Kidney tubule cell (primary cell): ENCODE measurements at places on chromosomes 2 and 18.

DNA sequence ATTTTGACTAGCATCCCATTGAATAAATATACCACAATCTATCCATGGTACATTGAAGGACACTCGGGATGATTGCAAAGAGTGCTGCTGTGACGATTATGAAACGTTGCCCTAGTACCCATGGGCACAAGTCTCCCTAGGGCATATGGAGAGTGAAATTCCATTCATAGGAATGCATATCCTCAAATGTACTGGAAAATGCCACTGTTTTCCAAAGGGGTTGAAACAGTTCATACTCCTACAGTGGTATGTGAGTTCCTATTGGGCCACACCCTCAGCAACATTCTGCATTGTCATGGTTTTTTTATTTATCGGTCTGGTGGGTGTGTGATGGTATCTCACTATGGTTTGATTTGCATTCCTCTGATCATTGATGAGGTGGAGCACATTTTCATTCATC, 130.6 kb downstream of the TWIST2 start:
- DNase-seq, result no peak

GRCh38 chr2:20067992-20068584, 16.7 kb upstream of the LAPTM4A start:
- peak; percentile 85 for DNase-seq

DNA sequence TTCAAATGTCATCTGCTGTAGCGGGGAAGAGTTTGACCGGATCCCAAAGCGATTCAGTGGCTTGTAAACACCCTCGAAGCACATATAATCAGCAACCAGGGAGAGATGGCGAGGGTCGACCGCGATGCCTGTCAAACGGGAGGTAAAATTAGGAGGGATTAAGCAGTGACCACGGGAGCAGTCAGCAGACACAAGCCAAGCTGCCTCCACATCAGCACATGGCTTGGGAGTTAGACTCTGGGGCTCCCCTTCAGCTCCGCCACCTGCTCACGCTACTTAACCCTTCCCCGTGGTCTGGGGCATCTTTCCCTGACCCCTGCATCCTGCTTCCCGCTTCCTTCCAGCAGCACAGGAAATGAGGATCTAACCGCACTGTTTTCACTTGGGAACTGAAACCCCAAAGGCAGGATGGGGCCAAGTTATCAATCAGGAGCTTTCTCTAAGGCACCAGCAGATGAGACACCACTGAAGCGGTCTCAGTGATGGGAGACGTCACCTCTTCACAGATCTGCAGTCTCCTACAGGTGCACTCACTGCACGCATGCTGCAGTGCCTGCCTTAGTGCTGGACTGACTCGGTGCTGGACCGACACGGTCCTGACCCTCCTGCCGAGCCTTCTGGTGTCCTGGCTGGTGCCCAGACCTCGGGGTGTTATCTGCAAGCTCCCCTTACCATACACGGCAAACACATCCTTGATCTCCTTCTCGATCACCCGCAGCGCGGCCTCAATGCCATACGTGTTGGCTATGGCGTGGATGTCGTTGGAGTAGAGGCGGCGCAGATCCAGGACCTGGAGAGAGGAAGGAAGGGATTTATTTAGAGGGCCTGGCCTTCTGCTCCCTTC, 77.5 kb downstream of the POLR1A start:
- DNase-seq, result no peak

- peak; percentile 77 for DNase-seq
Measured at GRCh38 chr2:216006164-216006663, 7.1 kb downstream of the MREG start.

DNA sequence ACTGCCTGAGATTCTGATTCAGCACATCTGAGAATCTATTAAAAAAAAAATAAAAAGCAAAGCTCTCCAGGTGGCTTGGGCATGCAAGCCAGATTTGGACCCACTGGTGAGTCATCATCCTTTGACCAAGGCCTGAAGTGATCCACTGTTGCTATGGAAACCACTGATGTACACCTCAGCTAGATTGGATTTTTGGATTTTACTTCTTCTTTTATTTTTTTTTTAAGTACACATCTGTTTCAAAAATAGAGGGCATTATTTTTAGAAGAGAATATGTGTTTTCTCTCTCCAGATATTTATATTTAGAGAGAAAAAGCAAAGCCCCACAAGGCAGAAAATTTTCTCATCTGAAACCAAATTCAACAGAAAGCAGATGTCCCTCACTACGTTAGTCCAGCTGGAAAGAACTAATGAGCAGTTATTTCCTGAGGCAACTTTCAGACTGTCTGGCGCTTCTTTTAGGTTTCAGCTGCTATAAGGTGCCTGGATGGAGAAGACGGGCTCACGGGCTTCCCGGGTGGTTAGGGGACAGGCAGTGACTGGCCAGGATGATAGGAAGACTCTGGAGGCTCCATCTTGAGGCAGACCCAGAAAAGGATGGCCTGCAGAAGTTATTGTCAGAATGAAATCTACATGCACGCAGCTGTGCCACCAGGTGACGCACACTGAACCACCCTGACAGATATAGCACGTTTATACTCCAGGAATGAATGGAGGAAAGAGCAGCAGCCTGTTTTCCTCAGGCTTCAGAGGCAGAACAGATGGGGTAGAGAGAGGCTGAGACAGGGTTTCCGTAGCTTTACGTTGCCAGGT, 50.5 kb downstream of the MRPL35 start:
- peak; percentile 79 for DNase-seq

DNA sequence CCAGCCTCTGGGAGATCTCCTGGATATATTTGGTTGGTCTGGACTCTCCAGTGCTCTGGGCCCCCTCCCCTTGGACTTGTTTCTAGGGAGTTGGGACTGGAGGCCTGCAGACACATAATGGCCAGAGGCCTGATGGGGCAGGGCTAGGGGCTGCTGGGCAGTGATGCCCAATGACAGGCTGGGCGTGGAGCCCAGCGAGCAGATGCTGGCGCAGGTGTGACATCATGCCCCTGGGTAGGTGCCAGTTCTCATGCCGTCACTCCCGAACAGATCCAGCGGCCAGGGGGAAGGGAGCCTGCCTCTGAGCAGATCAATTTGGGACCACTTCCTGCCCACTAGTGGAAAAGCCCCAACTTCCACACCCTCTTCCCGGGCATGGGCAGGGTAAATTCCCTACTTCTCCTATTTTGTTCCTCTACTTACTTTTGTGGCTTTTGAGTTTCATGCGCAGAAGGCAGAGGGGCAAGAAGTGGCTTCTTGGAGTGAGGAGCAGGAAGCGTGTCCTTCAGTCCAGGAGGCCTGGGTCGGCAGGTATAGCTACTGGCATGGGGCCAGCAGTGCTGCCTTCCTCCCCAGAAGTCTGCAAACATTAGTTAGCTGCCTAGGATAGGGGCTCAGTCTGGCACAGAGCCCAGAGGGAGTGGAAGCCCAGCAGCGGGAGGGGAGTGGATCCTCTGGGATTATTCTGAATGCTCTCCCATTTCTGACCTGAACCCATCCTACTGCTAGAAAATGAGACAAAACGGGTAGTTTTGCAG, 6.1 kb downstream of the MPV17 start:
- no peak for DNase-seq

GRCh38 chr2:129862668-129863067, 116.8 kb upstream of the RAB6C start:
- no peak for DNase-seq

- DNase-seq, result no peak
Measured at GRCh38 chr2:45115181-45115580, 105.9 kb upstream of the SIX2 start.

DNA sequence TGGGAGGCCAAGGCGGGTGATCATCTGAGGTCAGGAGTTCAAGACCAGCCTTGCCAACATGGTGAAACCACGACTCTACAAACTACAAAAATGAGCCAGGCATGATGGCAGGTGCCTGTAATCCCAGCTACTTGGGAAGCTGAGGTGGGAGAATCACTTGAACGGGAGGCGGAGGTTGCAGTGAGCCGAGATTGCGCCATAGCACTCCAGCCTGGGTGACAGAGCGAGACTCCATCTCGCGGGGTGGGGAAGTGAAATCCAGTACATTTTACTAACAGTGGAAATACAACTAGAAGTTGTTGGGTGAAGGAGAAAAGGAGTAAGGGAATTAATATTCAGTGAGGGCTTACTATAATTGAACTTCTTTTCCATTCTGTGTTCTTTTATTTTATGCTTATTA, 13.2 kb upstream of the ENOSF1 start:
- no peak for DNase-seq

- no peak for DNase-seq
Measured at GRCh38 chr2:241720560-241720959, 13.9 kb upstream of the D2HGDH start.

- DNase-seq, result peak; percentile 83
Measured at GRCh38 chr2:223601932-223602666, at the start of gene SCG2. SCG2 (minus strand) TSS chr2:223602361; CDS start chr2:223599282, 3,079 bp downstream.

DNA sequence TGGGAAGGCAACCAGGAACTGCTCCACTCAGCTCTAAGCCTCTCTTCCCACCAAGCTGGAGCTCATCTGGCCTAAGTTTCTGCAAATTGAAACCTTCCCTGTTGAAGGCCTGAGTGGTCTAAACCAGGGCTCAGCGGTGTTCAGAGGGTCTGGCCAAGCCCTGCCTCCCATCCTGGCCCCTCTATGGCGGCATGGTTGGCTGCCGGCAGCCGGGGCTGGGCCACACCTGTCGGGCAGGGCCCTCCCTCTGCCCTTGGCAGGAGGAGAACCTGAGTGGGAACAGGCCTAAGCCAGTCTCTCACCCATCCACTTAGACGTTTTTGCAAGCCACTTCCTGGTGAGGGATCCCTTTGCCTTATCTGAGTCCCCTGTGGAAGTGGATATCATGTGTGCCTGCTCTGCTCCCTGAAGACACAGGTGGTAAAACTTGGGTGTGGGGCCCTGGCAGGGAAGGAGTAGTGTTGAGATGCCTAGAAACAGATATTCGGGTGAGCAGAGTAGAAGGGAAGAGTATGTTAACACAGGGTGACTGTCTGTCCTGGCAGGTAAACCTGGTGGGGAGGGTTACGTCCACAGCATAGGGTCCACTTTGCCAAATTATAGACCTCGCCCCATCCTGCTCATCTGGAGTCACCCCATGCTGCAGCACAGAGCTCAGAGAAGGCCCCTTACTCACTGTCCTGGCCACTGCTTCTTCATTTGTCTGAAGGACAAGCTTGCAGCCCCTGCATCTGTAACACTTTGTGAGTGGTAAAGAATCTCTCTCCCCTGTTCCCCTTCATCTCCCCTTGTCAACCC, 63.0 kb upstream of the SIX2 start:
- no peak for DNase-seq

DNA sequence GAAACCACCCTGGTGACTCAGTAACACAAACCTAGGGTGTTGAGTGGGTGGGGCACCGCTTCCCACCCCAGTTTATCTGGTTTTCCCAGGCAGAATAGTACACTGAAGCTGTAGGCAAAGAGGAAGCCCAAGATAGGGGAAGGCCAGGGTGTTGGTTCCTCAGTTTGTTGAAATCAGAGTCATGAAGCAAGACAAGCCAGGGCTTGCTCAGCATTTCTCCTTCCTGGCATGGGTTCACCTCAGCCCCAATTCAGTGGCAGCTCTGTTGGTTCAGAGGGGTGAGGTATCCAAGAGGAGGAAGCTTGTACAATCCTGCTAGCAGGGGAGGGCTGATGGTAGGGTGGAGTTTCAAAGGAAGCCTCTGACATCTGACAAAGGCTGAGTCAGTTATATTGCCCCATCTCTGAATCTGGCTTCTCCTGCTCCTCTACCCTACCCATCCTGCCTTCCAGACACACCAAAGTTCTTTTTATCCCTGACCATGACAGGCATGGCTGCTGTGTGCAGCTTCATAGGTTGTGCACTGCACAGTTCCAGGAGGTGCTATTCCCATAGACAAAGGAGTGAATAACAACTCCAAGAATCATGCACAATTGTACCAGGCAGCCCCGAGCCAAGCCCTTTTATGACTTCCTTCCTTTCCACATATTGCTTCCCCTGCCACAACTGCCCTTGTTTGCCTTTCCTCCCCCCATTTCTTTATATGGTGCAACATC, 24.9 kb upstream of the RAB10 start:
- DNase-seq, result peak; percentile 80

- DNase-seq, result no peak
Measured at GRCh38 chr18:7205346-7205745, 25.5 kb upstream of the LRRC30 start.

DNA sequence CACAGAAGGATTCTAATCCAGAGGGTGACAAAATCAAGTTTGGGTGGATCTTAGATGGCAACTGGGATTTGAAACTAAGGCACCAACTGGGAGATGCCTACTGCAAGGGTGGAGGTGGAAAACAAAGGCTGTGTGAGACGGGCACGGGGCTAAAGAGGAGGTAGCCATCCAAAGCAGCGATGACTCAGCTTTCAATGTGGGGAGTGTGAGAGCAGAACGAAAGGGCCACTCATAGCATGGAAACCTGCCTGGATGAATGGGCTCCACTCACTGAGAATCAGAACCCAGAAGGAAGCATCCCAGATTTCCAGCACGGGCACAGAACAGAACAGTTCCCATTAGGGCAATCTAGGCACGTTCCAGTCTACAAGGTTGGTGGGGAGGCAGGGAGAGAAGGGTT, 159.5 kb downstream of the COL4A4 start:
- peak; percentile 5 for DNase-seq

- DNase-seq, result no peak
Measured at GRCh38 chr2:184560603-184561002, 37.7 kb upstream of the ZNF804A start.

GRCh38 chr2:181116261-181116660, 135.9 kb downstream of the UBE2E3 start:
- DNase-seq, result no peak

- no peak for DNase-seq
Measured at GRCh38 chr2:174333372-174334277, 1.1 kb upstream of the SP9 start.

- peak; percentile 68 for DNase-seq
Measured at GRCh38 chr2:16126517-16127275, 186.3 kb downstream of the MYCN start.

- peak; percentile 70 for DNase-seq
Measured at GRCh38 chr2:21438949-21439348, 315.2 kb downstream of the TDRD15 start.

DNA sequence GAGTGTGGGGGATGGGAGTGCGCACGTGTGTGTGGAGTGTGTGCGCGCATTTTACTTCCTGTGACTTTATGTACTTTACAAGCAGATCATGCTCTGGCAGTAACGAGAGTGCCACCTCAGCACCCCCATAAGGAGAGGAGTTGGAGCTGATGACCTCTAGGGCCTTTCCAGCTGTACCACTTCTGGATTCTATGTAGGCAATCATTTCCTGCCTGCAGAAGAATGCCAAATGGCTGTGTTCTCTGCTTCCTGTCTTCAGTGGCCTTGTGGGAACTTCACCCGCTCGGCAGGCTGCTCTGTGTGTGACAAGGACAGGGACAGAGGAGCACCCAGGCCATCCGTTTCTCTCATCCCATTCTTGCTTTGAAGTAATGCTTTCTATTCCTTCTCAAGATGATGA, 22.8 kb upstream of the ZNF385B start:
- no peak for DNase-seq

DNA sequence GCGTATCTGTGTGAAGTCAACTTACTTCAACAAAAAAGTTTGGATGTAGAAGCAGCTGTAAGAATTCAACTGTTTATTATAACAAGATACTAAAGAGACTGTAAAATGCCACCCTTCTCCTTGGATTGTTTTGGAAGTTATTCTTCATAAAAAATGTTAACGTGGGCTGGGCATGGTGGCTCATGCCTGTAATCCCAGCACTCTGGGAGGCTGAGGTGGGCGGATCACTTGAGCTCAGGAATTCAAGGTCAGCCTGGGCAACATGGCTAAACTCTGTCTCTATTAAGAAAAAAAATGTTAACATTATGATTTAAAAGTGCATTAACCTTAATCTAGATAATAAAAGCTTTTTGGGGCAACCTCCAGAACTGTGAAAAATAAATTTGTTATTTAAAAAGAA, 7.7 kb downstream of the CIAO1 start:
- DNase-seq, result no peak

- peak; percentile 46 for DNase-seq
Measured at GRCh38 chr2:36489281-36489680, 108.7 kb downstream of the FEZ2 start.

- DNase-seq, result no peak
Measured at GRCh38 chr2:241724975-241725870, 9.2 kb upstream of the D2HGDH start.
